Lower lobe of right lung (tissue), 2 donors: ENCODE measurements at places on chromosomes 6 and 20. TPM values are rescaled to one million over a fixed set of nuclear protein-coding genes. Genes with fewer than 3 reads are reported as not detected.

- DNase-seq = no peak
These were observed 437.1 kb downstream of the GRIK2 start for GRCh38 chr6:101830501-101831031.

- no peak for DNase-seq
These were observed 9.7 kb downstream of the MSH5 start for GRCh38 chr6:31749301-31750036.

DNA sequence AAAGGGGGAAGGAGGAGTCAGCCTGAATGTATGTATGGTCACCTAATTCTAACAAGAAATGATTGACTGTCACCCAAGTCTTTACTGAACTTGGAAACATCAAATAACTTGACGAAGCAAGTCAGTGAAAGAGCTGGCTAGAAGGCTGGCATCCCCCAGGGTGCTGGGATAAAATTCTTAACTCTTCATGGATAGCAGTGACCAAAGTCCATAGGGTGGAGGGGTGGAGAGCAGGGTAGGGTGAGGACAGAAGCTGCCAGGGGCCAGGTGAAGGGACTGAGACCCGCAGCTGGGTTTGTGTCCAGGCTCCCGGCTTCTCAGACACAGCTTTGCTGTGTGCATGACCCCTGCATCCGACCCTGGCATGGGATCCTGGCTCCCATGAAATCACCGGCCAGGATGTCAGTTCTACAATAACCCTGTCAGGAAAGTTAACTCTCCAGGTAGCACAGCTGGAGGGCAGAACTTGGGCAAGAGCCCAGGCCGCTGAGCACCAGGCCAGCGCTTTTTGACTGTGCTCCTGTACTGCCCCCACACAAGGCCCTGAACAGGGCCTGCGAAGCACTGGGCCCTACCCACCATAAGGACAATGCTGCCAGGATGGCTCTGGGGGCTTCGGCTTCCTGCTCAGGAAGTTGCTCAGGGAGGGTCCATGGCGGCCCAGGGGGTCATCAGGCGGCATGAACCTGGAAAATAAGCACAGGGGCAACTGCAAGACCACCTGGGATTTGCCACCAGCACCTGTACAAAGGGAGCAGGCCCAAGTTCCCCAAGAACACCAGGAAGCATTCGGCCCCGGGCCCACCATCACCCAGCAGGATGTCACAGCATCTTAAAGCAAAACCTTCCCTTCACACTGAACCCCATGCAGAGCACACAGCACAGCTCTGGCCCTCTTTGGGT lies 32.5 kb downstream of the ZC3H12D start:
- DNase-seq = no peak

- peak; percentile 55 for DNase-seq
These were observed 20.0 kb upstream of the NFATC2 start for GRCh38 chr20:51562332-51563173.

GRCh38 chr20:26135325-26136110 lies 438.9 kb upstream of the ZNF337 start:
- DNase-seq = no peak

DNA sequence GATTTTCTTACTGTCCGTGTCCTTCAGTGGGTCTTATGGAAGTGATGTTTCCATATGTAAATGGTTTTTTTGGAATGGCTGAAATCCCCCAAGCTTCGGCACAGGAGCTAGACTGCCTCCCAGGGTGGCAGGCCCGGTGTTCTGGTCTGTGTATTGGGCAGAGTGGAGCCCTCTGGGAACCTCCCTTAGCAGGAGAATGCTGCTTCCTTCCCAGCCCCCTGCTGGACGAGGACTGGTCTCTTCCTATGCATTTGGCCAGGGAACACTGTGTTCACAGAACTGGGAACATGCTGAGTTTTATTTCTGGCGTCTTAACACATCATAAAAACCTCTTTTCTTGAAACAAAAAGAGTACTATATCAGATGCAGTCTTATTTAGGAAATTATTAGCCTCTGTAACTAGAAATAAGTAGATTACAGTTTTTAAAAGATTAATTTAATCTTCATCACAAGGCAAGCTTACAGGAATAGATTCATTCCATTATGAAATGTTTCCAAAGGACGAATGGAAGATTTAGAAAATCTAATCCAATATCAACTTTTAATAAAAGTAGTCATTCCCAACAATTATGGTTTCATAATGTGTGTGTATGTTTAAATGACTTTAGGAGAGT lies 56.6 kb downstream of the SYTL3 start:
- peak; percentile 62 for DNase-seq

- DNase-seq = peak; percentile 44
These were observed 176.6 kb upstream of the FERMT1 start for GRCh38 chr20:6299456-6299855.

- no peak for DNase-seq
These were observed 4.3 kb upstream of the SGK1 start for GRCh38 chr6:134322216-134322615.

- DNase-seq = no peak
These were observed 113.7 kb downstream of the CDH26 start for GRCh38 chr20:60071965-60072364.

DNA sequence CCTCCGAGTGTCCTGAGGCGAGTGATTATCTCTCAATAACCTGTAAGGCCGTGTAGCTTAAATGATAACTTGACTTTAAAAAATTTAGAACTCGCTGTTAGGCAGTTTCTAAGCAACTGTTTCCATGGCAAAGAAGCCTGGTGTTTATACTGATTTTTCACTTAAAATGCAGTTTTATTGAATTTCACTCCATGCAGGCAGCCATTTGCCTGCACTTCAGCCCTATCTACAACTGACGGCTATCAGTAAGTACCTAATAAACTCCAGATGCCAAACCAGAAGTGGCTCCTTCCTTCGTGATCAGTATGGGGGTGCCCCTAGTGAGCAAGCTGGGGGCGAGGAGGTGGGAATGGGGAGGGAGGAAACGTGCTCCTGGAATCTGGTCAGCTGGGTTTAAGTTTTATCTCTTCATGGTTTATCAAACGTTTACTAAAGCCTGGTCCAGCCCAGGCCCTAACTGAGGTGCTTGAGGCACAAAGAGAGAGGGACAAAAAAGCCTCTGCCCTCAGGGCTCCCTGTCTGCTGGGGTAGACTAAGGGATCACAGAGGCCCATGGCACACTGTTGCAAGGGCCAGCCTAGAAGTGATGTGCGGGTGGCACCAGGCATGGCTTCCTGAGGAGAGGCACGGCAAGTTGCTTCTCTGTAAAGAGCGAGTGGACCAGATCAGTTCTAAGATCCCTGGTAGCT lies 45.5 kb downstream of the TTI1 start:
- no peak for DNase-seq

DNA sequence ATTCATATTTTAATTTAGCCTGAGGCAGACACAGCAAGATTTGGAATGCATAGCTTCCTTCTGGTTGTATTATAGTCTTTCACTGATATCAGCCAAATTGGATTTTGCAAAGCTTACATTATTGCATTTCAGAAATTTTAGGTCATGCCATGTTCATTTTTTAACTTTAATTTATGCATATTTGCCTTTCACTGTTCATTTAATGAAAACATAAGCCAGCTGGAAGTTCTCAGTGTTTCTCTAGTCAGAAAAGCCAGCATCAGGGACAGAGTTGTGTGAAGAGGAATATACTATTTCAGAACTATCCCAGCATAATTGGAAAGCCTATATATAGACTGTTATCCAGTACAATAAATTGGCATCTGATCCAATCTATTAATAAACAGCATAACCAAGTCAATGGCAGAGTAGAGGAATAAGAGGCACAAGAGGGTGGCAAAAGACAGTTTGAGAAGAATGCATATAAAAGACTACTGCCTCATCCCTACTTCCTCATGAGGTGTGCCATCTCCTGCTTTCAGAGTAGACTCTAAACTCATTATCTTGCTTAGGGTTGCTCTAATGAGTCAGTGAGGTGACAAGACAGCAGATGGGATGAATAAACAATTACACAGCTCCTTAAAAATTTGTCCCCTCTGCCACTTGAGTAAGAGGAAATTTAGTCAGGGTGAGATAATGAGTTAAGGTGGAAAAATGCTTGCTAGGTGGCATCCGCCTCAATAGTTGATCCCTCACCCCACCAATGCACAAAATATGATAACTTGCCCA lies 159.8 kb upstream of the HCRTR2 start:
- DNase-seq = no peak

DNA sequence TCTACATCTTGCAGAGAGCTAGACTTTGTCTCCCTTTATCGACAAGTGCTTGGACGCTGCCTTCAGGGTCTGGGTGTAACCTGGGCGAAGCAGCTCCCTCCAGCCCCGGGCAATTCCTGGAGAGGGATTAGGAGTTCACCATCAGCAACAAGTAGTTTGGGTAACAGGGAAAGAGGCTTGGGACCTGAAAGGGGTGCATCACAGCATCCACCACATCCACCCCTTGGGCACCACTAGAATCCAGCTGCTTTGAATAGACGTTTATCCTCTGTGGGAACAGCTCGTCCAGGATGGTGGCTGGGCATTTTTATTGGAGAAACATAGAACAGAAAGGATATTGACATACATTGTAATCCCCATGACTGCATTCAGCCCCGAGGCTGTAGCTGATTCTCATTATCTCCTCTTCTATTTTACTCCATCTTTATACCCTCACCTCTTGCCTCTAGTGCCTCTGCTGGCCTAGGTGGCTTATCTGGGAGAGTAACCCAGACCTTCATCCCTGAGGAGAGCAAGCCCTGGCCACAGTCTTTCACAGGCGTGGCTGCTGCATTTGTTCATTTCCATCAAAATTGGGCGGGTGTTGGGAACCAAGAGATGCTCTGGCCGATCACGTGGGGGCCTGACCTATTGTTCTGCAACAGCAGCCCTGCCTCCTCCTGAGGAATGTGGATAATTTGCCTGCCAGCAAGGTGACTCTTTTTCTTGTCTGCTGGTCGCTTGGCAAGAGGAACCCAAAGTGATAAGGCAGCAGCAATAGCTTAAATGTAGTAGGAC lies 109.2 kb upstream of the RALGAPA2 start:
- DNase-seq = no peak

DNA sequence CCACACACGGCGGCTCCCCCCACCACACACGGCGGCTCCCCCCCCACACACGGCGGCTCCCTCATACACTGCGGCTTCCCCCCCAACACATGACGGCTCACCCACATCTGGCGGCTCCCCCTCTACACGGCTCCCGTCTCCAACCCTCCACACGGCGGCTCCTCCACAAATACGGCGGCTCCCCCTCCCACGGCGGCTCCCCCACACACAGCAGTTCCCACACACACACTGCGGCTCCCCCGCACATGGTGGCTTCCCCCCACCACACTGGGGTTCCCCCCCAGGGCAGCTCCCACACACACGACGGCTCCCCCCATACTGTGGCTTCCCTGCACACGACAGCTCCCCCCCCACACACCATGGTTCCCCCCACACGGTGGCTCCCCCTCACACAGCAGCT lies 98.0 kb downstream of the TTLL2 start:
- DNase-seq = no peak

GRCh38 chr6:83119742-83120300 lies 52.4 kb downstream of the DOP1A start:
- no peak for DNase-seq

DNA sequence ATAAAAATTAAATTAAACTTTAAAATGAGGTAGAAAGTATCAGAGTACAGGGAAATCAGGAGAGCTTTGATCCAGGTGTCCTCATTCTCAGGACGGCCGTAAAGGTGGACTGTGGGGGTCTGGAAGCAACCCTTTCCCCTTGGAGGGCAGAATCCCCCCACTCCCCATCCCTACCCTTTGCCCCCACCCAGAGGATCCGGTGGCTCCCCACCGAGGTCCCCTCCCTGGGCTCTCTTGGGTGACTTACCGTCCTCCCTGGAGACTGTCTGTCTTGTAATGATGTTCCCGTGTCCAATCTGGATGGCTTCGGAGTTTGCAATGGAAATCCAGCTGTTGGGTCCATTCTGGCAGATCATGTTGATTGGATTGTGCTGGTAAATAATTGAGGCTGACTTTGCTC lies 7.3 kb downstream of the ZBP1 start:
- peak; percentile 20 for DNase-seq

- DNase-seq = no peak
These were observed 29.0 kb upstream of the DSN1 start for GRCh38 chr20:36802326-36803222.

DNA sequence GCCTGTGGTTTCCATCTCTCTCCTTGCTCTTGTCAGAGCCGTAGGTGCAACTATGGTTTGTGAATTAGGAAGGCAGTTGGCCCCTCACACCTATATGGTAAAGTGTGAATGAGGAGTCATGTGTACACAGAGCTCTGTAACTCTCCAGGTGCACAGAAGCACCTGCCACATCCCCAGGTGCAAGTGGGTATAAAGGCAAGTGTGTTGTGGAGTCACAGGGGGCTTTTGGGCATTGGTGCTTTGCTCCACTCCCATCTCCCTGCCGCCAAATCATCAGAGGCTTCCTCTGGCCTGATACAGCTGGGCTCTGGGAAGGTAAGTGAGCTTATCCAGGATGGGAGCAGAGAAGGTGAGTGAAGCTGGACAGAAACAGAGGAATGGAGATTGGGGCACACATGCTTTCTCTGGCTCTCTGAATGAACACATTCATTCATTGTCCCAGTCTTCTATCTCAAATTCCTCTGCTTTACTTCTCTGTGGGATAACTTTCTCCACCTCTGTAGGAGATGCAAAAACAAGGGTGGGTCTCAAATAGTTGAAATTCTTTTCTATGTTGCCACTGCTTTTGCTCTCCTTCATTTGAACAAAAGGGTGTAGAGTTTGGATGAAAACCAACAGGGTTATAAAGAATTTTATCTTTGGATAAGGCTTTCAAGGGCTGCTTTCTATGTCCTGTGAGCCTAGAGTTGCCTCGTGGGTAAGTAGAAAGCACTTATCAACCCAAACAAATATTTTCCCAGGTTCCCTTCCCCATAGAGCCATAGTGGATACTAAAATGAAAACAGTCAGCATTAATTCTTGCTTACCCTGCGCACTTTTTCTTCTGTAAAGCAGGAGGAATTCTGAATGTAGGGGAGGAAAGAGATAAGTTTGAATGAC lies 45.0 kb upstream of the RIPOR2 start:
- no peak for DNase-seq

GRCh38 chr6:113944701-113945100 lies 26.2 kb downstream of the HDAC2 start:
- no peak for DNase-seq

DNA sequence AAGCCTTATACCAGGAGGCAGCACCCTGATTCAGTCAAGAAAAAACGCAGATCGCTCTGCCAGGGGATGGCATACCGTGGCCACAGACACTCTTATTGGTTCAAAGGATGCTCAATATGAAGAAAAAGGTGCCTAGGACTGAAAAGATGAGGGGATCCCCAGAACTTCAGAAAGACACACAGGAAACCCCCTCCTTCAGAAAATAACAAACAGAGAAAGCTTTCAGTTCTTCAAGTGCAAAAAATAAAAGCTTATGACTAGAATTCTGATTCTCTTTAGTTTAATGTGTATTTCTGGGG lies 17.7 kb upstream of the MYB start:
- no peak for DNase-seq

The ANKEF1 gene
- total RNA-seq = 3.8 TPM

The VNN1 gene
- 10.0 TPM for total RNA-seq

The PRND gene
- total RNA-seq = not detected

The EYA4 gene
- total RNA-seq = 2.6 TPM

The IRF4 gene
- total RNA-seq = 6.0 TPM

The GATA5 gene
- 1.8 TPM for total RNA-seq

The OR2H1 gene
- total RNA-seq = not detected

The FBXO30 gene
- total RNA-seq = 9.0 TPM
